Gastroesophageal sphincter (tissue), 4 donors: ENCODE measurements at places on chromosomes 1 and 21. TPM values are rescaled to one million over a fixed set of nuclear protein-coding genes. Genes with fewer than 3 reads are reported as not detected.

- ATAC-seq = no peak
These were observed 52.0 kb downstream of the AHDC1 start for GRCh38 chr1:27551953-27552312.

DNA sequence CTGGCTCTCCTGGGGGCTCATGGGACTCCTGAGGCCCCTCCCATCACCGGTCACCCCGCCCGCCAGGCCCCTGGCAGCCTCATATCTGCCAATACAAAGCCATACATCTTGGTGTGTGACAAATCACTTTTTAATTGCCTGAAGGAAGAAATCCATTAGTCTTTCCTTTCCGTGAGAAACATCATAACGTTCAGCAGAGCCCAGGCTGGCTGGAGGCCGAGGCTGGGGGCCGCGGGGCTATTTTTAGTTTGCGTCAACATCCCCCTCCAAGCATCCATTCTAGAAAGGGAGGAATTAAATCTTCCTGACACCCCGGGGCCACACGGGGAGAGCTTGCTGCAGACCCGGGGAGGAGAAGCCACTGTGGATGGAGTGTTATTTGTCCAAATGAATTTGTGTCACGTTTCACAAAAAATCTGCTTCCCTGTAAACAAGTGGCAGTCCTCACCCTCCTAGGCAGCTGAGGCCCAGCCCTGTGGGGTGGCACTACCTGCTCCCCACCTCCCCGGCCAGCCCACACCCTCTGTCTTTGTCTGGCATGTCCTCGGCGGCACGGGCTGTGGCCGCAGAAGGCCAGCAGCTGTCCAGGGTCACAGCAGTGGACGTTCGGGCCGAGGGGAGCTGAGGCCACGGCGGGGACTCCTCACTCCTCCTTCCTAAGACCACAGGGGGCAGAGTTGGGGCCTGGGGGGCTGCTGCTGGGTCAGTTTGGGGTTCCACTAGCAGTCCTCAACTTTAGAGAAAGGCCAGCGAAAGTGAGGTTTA lies 236.9 kb upstream of the VAMP3 start:
- no peak for ATAC-seq

- ATAC-seq = no peak
These were observed 264.5 kb downstream of the OLFM3 start for GRCh38 chr1:101732261-101732660.

The ZC3H11A gene
- 84.5 TPM for total RNA-seq

The LEMD1 gene
- not detected for total RNA-seq

- no peak for ATAC-seq
These were observed 28.5 kb downstream of the ACOT7 start for GRCh38 chr1:6365047-6365446.
